ENCODE measurements at places on chromosomes 2 and 18.

- DNase-seq, result no peak
Measured at GRCh38 chr2:47093626-47094025, 61.5 kb downstream of the STPG4 start.

GRCh38 chr2:24164416-24164973 lies 10.4 kb upstream of the FAM228A start:
- peak; percentile 26 for DNase-seq

- no peak for DNase-seq
Measured at GRCh38 chr2:122219504-122219903, 464.1 kb downstream of the TSN start.

GRCh38 chr2:227973241-227973640 lies 101.8 kb downstream of the DAW1 start:
- DNase-seq, result no peak

DNA sequence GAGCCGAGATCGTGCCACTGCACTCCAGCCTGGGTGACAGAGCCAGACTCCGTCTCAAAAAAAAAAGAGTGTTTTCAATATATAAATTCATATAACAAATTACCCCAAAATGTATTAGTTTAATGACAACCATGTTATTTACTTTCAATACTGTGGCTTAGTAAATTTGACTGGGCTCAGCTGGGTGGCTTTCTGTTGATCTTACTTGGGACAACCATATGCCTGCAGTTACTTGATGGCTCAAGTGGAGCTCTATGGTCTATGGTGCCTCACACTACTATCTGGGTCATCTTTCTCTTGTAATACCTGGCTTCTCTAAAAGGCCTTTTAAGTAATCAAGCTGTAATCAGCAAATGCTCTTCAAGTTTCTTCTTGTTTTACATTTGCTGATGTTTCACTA lies 341.5 kb upstream of the SPHKAP start:
- no peak for DNase-seq

GRCh38 chr2:1795261-1796231 lies 51.2 kb upstream of the PXDN start:
- DNase-seq, result no peak

DNA sequence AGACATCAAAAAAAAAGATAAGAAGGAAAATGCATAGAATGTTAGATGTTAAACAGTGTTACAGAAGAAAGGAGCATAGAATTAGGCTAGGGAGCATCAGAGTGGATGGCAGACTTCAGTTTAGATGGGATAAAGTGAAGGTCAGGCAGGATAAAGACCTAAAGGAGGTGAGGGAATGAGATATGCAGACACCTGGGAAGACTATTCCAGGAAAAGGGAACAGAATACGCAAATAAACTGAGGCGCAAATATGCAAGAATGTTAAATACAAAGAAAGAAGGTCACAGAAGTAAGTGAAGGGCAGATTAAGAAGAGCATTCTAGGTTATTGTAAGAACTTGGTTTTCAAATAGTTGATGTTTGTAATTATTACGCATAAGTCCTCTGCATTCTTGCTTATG lies 116.3 kb upstream of the REG3A start:
- DNase-seq, result no peak

DNA sequence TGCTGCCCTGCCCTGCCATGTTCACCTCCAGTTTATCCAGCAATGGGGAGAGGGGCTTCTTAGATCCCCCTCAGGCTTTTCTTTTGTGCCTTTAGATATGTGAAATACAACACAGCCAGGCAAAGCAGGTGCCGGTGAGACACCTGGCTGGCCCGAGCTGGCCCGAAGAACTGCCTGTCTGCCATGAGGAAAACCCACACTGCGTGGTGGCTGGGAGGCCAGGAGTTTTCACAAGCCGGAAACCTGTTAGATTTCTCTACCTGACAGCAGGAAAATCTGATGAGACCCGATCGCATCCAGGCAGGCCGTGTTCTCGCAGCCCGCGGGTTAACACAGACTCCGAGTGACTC lies 5.7 kb upstream of the GAL3ST2 start:
- DNase-seq, result no peak

DNA sequence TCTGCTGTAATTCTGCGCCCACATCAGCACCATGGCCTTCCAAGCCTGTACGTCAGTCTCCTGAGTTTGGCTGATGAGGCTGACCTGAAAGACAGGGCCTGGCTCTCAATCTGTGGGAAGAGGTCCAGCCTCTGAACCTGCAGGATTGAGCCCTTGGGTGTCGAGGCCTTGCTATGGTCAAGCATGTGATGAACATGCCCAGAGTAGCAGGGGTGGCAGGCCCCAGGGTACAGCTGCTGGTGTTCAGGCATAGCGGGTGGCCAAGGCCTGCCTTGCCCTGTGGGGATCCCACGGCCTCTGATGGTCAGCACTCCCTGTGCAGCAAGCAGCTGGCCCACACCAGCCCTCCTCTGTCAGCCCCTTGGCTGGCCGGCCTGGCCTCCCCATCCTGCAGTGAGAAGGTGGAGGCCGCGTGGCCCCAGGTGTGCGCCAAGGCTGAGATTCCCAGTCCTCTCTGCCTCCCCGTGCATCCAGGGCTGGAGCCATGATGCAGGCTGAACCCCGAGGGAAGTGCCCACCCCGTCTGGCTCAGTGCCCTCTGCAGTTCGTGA lies 298.4 kb downstream of the NDUFA10 start:
- no peak for DNase-seq

Data from CD4-positive, alpha-beta T cell treated with Interleukin-4 for 1 hour (primary cell).